AG09319 (cell line): ENCODE measurements at places on chromosomes 1 and 21.

DNA sequence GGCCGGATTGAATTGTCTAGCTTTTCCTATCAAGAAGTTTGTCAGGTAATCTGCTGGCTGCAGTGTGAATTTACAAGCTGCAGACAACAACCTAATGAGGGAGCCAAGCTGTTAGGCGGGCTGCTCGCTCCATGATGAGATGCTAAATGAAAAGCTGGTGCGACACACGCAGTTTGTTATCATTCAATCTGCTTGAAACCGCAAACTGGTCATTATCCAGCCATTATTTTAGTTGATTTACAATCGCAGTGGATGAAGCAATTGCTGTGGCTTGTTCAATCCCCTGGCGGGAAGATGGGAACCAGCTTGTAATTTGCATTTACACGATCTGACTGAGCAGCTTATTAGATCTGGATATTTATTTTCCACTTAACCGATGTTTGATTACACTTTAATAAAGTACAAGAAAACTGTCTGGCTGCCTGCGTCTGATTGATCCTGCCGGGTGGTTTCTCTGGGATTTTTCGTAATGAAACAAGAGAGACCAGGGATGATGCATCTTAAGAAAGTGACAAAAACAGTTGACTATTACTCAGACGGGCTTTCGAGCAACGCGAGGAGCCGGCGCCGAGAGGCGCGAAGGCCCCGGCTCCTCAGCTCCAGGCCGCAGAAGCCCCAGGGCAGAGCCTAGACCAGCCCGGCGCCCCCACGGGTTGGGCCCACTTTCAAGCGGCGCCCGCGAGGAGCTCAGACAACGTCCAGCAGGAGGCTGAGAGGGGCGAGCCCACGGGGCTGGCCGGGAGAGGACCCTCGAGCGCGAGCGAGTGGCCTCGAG, 118.0 kb upstream of the BARHL2 start:
- no peak for DNase-seq

DNA sequence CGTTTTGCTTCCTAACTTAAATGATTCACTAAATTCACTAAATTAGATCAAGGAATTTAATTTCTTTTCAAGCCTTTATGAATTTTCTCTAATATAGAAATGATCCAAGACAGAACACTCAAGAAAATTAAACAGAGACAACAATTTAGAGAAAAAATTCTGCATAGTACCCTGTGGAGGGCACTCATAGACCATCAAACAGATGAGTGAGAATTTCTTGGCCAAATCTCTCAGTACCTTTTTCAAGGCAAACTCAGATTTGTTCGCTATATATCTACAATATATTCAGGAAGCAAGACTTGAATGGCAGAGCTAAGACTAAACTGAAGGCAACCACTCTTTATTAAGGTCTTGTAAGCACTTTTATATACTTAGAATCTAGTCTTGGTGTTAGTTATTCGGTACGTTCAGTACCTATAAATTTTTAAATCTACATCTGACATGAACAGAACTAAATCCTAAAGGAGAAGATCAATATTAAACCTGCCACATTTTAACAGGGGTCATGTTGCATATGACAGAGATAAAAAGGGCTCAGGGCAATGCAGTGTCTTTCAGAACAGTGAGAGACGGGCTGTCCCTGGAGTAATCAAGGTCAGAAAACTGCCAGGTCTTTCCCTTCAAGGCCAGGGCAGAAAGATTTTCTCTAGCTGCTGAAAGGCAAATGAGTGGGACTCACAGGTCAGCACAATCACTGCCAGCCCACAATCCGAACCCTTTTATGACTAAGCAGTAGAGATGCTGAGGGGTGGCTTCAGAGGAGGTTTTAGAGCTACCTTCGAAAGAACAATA, 118.8 kb upstream of the TMPRSS15 start:
- DNase-seq = no peak

DNA sequence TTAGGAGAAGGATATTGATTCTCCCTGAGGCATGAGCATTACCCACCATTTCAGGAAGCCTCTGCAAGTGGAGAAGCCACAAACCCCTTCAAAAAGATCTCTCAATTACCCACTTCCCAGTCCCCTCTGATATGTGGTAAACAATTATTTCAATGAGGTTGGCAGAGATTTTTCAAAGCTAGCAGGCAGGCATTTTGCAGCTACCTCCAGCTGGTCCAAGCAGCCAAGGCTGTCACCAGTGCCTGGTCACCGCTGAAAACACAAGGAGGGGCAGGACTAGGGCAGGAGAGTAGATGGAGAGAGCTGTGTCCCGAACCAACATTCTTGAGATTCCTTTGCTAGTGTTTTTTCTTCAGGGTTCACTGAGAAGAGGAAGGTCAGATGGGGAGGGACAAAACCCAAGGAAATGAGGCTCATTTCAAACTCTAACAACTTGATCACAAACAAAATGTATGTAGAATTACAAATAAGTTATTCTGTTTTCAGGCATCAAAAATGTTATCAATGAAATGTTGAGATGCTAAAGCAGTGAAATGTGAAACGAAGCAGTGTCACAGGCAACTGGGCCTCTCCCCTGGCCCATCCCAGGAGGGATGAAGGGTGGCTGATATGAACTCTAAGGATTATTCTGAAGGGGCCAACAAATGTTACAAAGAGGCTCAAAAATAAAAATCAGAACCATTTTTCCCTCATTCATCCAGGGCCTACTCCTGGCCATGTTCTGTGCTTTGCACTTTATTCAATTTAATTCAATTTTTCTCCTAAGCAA, 22.3 kb downstream of the APP start:
- DNase-seq = no peak

- DNase-seq = no peak
These were observed 183.0 kb downstream of the PHTF1 start for GRCh38 chr1:113576271-113576670.

DNA sequence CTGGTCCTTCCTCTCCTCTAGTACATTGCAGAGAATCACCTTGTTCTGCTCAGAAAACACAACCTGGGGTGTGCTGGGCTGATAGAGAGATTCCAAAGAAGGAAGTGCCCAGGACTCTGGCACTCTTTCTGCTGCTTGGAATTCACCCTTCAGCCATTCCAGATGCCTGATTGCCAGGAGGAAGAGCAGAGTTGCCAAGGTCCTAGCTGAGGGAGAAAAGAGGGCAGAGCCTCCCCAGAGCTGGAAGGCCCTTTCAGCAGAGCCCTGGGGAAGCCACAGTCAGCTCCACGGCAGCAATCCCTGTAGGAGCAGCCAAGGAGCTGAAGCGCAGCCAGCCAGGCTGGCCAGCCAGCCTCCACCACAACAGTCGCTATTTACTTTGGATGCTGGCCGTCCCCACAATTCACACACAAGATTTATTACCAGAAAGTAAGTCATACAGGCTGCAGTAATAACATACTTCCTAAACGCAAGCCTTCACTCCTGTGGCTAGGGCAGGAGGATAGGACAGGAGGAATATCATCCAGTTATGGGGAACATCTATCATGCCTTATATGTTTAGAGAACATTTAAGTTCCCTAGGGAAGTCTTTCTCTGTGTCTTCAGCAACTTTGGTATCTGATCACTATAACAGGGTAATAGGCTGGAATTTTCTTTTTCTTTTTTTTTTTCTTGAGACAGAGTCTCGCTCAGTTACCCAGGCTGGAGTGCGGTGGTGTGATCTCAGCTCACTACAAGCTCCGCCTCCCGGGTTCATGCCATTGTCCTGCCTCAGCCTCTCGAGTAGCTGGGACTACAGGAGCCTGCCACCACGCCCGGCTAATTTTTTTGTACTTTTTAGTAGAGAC, 36.6 kb upstream of the SLC44A3 start:
- DNase-seq = peak; percentile 77

- DNase-seq = no peak
These were observed 9.5 kb downstream of the RNU1-2 start for GRCh38 chr1:16905110-16905867.

DNA sequence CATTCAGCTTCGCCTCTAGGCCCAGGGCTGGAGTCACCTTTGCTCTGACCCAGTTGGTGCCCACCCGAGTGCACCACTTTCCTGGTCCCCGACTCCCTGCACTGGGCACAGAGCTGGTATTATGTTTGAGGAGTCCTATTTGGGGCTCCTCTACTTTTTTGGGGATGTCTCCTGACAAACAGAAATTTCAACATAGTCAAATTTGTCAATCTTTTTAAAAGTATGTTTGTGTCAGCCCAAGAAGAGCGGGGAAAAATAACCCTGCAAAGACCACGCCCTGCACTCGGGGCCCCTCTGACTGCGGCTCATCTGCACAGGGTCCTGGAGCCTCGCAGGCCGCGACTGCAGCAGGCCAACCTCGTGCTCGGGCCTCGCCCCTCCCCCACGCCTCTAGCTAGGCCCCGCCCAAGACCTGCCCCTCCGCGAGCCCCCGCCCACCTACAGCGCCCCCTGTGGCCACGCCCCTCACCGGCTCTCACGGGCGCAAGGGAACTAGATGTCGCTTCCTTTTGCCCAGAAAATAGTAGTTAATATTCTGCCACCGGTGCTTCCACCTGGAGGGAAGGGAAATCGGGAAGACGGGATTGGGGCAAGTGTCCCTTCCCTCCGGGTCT, 11.4 kb downstream of the FAM229A start:
- DNase-seq = no peak

DNA sequence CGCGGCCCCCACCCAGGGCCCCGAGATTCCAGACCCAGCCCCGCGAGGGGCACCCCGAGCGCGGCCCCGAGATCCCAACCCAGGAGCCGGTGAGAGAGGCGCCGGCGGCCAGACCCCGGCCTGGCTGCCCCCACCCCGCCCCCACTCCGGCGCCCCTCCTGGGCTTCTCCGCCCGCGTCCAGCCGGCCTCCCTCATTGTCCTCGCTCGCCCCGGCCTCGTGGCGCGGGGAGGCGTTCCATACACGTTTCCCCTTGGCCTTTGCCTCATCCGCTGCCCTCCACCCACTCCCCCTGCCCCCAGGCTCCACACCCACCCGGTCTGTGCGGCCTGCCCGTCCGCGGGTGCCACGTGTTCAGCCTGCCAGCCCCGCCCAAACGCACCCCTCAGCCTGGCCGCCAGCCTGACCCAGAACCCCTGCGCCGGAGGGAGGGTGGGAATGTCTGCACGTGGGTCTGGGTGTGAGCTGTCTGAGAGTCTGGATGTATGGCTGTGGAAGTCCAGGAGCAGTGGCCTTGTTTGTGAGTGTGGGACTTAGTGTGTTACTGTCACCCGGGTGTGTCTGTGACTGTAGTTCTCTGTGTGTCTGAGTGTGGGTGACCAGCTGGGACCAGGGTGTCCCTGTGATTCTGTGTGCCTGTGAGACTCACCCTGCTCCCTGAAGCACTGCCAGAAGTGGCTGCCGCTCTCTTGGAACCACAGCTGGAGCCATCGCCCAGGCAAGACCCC, 681 bp downstream of the B4GALT2 start:
- DNase-seq = no peak

DNA sequence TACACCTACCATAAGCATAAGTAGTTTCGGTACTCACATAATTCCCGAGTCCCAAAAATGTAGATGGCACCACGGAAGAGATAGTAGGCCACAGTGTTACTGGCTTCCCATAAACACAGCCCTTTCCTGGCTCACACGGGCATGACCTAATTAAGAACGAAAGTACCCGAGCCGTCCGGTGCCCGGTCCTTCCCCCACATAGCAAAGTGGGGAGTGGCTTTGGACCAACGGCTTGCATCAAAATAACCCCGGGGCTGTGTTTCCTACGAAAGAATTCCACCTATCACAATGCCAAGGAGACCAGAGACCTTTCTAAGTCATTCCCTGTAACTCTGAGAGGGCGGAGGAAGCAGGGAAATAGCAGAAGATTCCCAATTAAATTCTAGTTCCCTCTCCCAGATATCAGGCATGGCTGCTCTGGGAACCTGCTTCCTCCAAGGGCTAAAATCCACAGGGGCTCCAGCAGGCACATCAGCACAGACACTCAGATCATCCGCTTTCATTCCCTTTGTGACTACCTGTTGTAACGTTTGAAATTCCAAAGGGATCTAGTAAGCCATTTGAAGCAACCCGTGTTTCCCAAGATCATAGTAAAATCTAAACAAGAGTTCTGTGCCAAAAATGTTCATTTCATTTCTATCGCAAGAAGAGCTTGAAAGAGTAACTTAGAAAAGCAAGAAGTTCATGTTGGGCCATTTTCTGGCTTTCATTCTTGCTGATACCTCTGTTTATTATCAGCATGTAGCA, at the start of gene TMPRSS3:
TMPRSS3 (minus strand) TSS at position 148 of the 747 bp plus-strand sequence. CDS start 635 bp downstream, outside the sequence.
- no peak for DNase-seq

GRCh38 chr1:240109130-240109529, 17.4 kb downstream of the FMN2 start:
- no peak for DNase-seq

- DNase-seq = no peak
These were observed 2.0 kb upstream of the ZBTB40 start for GRCh38 chr1:22449636-22450035.

- no peak for DNase-seq
These were observed 15.8 kb downstream of the GADD45A start for GRCh38 chr1:67700692-67701410.

DNA sequence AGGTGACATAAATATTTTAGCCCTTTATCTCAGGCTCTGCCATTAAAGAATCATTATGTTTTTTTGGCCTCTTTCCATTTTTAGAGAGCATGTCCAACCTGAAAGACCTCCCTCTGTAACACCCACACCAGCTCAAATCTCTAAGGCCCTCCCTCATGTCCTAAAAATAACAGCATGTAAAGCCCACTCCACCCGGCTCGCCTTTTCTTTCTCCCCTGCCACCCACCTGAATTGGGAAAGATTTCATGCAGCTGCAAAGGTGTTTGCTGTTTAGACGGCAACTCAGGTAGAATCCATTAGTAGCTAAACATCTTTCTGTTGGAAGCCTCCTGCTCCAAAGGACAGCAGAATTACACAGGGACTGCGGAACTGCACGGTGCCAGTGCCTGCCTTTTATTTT, 79.9 kb downstream of the DMRTA2 start:
- DNase-seq = no peak

DNA sequence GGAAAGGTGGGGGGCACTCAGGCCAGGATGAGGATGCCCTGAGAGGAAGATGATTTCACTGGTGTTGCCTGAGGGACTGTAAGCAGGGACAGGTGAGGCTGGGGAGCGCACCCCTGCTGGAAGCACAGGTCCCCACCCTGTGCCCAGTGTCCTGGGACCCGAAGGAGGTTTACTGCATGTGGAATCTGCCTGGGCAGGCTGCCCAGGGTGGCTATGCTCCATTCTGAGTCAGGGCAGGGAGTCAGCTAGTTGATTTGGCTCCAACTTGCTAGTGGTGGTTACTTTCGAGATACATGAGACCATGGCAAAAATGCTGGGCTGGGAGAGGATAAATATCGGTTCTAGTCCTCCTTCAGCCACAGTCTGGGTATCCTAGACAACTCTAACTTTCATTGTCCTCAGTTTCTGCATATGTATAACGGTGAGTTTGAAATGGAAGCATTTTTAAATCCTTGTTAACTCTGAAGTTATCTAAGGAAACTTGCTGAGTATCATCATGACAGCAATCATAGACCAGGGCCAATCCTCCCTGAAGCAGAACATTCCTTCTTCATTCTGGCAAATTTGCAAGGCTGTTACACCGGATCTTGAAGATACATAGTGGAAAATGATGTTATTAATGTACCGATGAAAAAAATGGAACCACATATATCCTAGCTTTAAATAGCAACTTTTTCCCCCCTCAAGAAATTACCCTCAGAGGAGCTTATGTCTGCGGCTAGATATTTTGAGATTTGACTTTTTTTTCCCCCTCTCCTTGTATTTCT, 7.7 kb downstream of the TLR5 start:
- no peak for DNase-seq
